ENCODE measurements at places on chromosomes 12 and 14.

GRCh38 chr14:71665157-71665556 is 267.1 kb upstream of the RGS6 start:
- DNase-seq = peak; percentile 85

DNA sequence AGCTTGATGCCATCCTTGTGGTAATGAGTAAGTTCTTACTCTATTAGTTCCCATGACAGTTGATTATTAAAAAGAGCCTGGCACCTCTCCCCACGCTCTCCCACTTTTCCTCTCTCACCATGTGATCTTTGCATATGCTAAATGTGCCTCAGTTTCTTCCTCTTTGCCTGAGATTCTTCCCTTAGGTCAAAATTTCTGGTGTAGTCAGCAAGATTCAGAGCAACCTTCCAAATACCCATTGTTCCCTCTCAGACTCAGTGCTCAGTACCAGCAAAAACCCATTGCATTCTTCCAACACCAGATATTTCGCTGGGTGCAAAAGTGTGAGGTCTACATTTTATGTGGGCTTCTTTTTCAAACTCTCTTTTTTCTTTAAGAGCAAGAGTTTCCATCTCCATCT is 10.8 kb upstream of the USP15 start:
- no peak for DNase-seq

DNA sequence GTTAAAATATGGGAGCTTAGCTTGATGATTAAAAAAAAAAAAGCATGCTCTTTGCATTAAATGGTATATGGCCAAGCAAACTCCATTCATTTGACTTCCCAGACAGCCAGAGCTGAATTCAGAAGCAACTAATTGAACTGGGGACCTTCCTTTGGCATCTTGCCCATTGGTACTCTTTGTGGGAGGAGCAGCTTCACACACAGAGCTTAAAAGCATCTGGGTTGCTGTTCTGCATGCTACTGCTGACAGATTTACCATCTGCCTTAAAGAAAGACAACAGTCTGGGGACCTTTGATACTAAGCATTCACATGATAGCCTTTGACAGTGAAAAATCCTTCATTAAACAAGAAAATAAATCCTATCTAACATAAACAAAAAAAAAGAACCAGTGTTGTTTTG is 977.9 kb downstream of the TMTC2 start:
- DNase-seq = no peak

- no peak for DNase-seq
Measured at GRCh38 chr12:119245904-119246494, 67.3 kb downstream of the HSPB8 start.

DNA sequence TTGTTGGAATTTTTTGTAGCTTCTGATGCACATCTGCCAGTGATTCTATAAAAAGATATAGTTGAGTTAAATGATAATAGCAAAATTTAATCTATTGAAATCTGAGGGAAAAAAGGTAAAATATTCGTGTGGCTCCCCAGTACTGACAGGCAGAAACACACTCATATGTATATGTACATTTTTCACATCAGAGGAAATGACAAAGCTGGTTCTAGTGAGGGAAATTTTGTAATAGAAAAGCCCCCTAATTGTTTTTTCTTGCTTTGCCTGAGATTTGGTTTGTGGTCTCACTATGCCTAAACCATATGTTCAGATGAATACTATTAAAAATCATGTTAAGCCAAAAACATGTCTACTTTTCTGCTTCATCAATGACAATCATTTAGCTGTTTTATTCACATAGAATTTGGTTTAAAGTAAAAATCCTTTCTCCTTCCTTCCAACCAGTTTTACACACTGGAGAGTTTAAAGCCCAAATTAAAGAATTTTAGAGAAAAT is 203.5 kb downstream of the ANO6 start:
- DNase-seq = no peak

GRCh38 chr14:101110729-101111619 is 207.5 kb upstream of the RTL1 start:
- DNase-seq = no peak

GRCh38 chr12:45354399-45354798 is 138.5 kb downstream of the ANO6 start:
- no peak for DNase-seq

GRCh38 chr12:69254046-69254445 is 14.7 kb downstream of the CPSF6 start:
- no peak for DNase-seq

DNA sequence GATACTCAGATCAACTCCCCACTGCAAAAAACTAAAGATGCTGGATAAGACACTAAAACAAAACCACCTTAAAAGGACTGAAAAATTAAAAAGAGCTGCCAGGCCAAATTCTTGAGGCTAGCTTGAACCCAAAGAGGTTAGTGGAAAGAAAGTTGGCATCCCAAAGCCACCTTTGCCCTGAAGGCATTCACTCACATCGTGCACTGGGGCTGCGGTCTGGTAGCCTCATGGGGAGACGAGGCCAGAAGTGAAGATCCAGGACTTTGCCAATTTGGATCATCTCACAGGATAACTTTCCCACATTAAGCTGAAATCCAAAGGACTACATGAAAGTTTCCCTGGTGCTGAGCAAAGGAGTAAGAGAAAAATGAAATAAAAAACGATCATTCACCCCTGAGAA is 63.9 kb downstream of the EFCAB11 start:
- no peak for DNase-seq

DNA sequence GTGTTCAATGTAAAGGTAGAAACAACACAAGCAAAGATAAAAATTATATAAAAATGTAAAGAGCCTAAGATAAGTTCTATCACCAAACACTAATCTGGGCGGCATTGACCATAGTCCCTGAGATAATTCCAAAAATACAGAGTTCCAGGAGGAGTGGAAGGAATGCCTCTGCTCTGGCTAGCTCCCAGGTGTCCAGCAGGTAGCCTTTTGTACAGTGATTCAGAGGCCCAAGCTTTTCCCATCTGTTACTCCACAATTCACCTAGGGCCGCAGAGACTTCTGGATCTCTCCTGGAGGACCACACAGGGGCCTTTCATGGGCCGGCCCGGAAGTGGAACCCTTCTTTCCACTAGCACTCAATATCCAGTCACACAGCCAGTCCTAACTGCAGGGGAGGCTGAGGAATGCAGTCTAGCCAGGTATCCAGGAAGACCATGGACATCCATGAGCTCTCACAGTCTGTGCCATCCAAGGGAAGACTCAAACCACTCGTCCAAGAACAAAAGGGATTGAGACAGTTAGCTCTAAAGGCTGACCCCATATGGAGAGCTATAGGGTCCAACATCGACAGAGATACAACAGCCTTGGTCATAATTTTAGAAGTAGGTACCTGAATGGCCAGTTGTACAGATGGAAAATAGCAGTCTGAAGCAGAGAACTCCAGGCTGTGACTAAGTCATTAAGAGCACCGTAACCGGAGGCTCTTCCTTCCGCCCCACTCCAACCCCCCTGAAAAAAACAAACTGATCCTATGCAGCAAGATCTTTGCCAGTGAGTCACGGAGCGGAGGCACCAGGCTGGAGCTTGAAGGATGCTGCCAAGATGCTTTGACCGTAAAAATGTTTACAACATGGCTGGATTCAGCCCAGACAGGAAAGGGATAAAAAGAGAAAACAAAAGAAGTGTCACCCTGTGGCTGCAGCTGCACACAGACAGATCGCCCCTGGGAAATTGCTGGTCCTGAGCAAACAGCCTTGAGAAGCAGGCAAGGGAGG is 204.8 kb downstream of the NUAK1 start:
- DNase-seq = peak; percentile 86

DNA sequence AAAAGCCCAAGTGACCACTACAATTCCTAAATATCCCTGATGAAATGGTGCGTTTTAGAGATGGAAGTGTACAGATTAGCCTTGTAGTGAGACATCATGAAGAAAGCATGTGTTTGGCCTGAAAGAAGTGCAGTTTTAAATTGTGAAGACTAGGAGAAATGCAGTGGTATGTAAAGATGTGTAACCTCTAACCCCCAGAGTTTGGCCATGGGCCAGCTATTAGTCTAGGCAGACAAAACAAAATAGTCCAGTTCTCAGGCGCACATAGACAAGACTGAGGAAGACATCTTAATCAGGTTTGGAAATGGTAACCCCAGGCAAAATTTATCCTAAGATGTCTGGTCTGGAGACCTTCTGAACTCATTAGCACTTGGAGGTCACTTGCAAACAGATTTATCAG is 23.4 kb downstream of the WBP11 start:
- no peak for DNase-seq
